ENCODE measurements at places on chromosomes 7 and 10.

- peak; percentile 23 for DNase-seq
Observed at GRCh38 chr10:6014241-6014761, 37.0 kb upstream of the IL15RA start.

DNA sequence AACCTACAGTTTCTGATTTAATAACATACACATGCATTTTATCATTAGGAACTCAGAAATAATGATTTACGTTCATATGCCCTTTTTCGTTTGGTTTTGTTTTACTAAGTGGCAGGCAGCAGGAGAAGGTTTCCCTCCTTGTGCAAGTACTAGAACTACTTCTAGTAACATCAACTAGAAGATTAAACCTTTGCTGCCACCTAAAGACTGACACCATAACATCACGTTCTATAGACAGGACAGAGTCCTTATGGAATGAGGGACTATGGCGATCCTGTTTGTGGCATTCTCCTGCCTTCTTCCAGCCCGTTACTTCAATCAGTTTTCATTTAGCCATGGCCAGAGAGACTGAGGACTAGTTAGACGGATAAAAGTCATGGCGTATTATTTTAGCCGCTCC lies 53.2 kb downstream of the GAD2 start:
- peak; percentile 6 for DNase-seq

DNA sequence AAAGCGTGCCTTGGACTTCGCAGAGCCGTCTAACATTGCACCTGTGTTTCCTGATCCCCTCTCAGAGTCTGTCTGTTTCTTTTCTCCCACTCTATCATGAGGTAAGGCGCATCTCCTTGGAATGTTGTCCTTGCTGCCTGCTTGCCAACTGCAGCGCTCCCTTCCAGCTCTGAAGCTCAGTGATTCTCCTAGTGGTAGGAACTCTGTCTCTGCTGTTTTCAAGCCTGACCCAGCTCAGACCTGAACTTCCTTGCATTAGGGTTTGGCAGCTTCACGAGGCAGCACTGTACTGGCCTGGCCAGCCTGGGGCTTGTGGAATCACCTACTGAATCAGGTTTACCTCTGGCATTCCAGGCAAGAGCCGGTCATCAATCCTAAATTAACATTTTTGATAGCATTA lies 123.9 kb downstream of the CREB5 start:
- DNase-seq, result peak; percentile 29

- no peak for DNase-seq
Observed at GRCh38 chr7:152762056-152762455, 2.5 kb downstream of the ACTR3B start.

GRCh38 chr7:108660465-108660864 lies 90.8 kb downstream of the DNAJB9 start:
- no peak for DNase-seq

GRCh38 chr7:25495342-25496250 lies 267.3 kb upstream of the NPVF start:
- no peak for DNase-seq

Measured in H54 (cell line).